ENCODE measurements at places on chromosomes 16 and 17.

- H3K27ac ChIP-seq: peak overlapping the region; percentile 90
- peak overlapping the region; percentile 98 for H3K4me3 ChIP-seq
- DNase-seq: peak; percentile 30
Observed at GRCh38 chr16:69566981-69567680, 1.4 kb downstream of the NFAT5 start.

- no peak for DNase-seq
- no peak overlapping the region for H3K27ac ChIP-seq
- H3K4me1 ChIP-seq: peaks cover 14% of the 10 kb centered on the region
- no peaks in the 10 kb centered on the region for H3K27me3 ChIP-seq
Observed at GRCh38 chr16:50288920-50289319, 22.6 kb downstream of the ADCY7 start.

DNA sequence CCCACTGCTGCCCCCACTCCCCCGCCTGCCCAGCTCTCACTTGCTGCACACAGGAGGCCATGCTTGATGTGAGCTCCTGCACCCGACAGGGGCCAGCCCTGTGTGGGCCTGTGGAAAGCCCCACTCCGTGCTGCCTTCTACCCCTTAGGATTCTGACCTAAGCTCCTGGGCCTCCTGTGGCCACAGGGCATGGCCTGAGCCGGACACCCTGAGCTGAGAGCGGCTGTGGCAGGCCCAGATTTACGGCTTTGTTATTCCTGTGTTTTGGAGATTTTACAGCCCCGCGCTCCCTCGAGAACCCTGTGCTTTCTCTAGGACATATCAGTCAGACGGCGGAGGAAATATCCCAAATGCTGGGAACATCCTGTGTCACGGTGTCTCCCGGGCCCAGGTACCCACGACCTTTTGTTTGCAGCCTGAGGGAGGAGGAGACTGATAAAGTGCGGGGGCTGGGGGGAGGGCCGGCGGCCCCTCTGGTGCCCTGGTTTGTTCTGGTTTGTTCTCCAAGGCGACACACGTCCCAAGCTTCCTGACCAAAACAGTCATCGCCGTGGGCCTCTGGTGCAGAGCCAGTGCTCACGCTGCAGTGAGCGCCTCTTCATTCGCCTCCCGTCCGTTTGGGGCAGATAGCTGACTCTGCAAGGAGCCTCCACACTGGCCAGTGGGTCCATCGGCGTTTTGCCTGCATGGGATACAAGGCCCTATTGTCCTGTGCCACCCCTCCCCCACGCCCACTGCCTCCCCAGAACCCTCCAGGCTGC, 363.4 kb downstream of the C16orf95 start:
- no peak for DNase-seq
- peaks cover 5% of the 10 kb centered on the region for H3K4me1 ChIP-seq
- no peaks in the 10 kb centered on the region for H3K36me3 ChIP-seq

- no peak for DNase-seq
- no peak overlapping the region for H3K4me3 ChIP-seq
- no peaks in the 10 kb centered on the region for H3K27me3 ChIP-seq
- H3K4me1 ChIP-seq: peaks cover 61% of the 10 kb centered on the region
- H3K27ac ChIP-seq: no peak overlapping the region
- peaks cover 28% of the 10 kb centered on the region for H3K36me3 ChIP-seq
Observed at GRCh38 chr17:48432820-48433775, 3.1 kb upstream of the SKAP1 start.

DNA sequence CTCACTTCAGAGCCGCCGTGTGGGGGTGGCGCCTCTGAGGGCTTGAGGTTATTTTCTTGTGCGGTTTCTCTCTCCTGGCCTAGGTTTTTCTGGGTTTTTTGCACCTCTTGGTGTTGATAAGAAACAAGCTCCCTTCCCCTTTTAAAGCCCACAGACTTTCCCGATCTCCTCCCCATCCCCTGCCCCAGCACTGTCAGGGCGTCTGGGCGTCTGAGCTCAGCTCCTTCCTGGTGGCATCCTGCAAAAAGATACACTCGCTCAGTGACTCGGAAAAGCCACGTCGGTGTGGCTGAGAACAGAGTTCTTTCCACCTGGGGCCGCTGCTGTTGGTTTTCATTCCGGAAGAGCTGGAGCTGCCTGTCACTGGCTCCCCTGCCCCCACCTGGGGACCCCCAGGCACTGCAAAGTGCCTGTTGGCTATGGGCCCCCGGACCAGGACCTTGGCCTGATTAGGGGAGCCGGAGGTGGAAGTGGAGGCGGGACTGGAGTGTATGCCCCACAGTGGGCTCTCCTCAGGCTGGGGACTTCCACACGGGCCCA, 14.5 kb downstream of the BAIAP2 start:
- H3K36me3 ChIP-seq: no peaks in the 10 kb centered on the region
- peak overlapping the region; percentile 47 for H3K27ac ChIP-seq
- peak overlapping the region; percentile 50 for H3K4me3 ChIP-seq
- no peaks in the 10 kb centered on the region for H3K27me3 ChIP-seq
- DNase-seq: no peak

- no peaks in the 10 kb centered on the region for H3K27me3 ChIP-seq
- no peak overlapping the region for H3K4me3 ChIP-seq
- no peak for DNase-seq
- no peaks in the 10 kb centered on the region for H3K4me1 ChIP-seq
- no peaks in the 10 kb centered on the region for H3K36me3 ChIP-seq
- H3K27ac ChIP-seq: no peak overlapping the region
Observed at GRCh38 chr16:20026361-20027072, 47.2 kb downstream of the GPR139 start.

GRCh38 chr17:38329808-38330730, 13.7 kb downstream of the GPR179 start:
- no peaks in the 10 kb centered on the region for H3K36me3 ChIP-seq
- H3K27me3 ChIP-seq: peaks cover 2% of the 10 kb centered on the region

DNA sequence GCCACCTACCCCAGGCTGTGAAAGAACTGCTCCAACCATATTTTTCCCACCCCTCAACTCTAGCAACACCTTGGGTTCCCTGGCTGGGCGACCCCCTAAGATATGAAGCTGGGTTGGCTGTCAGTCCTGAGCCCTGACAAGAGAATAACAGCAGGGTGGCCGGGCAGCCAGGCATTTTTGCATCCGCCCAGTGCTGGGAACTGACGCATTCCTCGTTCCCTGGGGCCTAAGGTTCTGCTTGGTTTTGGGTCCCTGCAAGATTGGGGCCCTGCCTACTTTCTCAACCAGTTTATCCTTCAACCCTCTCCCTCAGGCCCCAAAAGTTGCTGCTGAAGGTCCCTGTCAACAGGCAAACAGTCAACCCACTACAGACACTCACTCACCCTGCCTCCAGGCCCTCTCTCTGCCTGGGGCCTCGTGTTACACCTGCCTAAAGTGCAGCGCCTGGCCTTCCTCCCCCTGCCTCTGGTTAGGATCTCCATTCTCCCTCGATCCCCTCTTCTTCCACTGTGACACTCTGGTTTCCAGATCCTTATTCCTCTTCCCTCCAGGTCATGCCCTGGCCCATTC, 151.5 kb downstream of the STX8 start:
- H3K27me3 ChIP-seq: no peaks in the 10 kb centered on the region
- no peak for DNase-seq
- H3K4me3 ChIP-seq: no peak overlapping the region
- peaks cover 2% of the 10 kb centered on the region for H3K36me3 ChIP-seq

All from T-helper 2 cell treated with Interferon-gamma antibody and Interleukin-4, amounts not matched to agents 5 μg/mL and 100 μg/mL, for 36 hours (primary cell).